Activated CD4-positive, alpha-beta T cell treated with anti-CD3 and anti-CD28 coated beads, Interleukin-2, amount 10 ng/mL, durations not matched to agents 24 days and 14 days (primary cell): ENCODE measurements at places on chromosomes 11 and 22. TPM values are rescaled to one million over a fixed set of nuclear protein-coding genes. Genes with fewer than 3 reads are reported as not detected.
A peak's percentile ranks its signal among the peaks of the same experiment; 100 is the strongest.

DNA sequence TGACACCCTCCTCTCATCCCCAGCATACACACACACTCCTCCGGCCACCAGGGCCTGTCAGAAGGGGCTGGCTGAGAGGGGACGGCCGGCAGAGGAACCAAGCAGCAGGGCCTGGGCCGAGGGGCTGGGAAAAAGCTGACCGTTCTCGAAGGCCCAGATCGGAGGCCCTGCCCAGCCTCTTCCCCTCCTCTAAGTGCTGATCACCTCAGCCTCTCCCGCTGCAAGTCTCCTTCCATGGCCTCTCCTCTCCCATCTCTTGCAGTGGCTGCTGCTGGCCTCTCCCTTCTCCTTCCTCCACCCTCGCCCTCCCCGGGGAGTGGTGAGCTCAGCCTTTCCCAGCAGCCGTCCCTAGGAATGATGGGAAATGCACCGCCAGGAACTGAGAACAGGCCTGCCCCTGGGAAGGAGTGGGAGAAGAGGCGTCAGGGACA is 39.6 kb downstream of the ARRB1 start:
- H3K4me3 ChIP-seq = no peak overlapping the region
- H3K36me3 ChIP-seq = peaks cover 2% of the 10 kb centered on the region
- H3K27ac ChIP-seq = no peak overlapping the region
- H3K27me3 ChIP-seq = no peaks in the 10 kb centered on the region
- peaks cover 12% of the 10 kb centered on the region for H3K4me1 ChIP-seq

DNA sequence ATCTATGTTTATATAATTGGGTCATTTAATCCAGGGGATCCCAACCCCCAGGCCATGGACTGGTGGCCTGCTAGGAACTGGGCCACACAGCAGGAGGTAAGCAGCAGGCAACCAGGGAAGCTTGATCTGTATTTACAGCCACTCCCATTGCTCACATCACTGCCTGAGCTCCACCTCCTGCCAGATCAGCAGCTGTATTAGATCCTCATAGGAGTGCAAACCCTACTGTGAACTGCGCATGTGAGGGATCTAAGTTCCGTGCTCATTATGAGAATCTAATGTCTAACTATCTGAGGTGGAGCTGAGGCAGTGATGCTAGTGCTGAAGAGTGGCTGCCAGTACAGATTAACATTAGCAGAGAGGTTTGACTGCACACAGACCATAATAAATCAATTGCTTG is 32.8 kb downstream of the MS4A2 start:
- no peak overlapping the region for H3K27ac ChIP-seq
- H3K4me3 ChIP-seq = no peak overlapping the region
- H3K27me3 ChIP-seq = peaks cover 2% of the 10 kb centered on the region
- no peak for DNase-seq

DNA sequence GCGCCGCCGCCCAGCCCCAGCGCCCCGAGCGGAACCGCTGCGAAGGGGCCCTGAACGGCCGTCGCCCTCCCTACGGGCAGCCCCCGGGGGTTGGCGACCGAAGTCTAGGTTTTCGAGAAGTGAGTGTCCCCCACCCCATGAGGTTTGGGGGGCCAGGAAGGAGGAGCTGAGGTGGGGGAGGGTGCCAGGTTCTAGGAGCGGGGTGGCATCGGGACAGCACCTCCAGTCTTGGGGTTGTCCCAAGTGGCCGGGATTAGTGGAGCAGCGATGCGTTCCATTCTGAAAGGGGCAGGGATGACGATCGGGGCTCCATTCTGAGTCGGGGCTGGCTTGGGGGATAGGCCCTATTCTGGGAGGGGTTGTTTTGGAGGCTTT is 408 bp downstream of the PPP2R5B start:
- DNase-seq = no peak
- H3K4me1 ChIP-seq = peaks cover 10% of the 10 kb centered on the region
- peak overlapping the region; percentile 75 for H3K27ac ChIP-seq
- peak overlapping the region; percentile 91 for H3K4me3 ChIP-seq
- H3K27me3 ChIP-seq = no peaks in the 10 kb centered on the region
- peaks cover 15% of the 10 kb centered on the region for H3K36me3 ChIP-seq

- no peak overlapping the region for H3K4me3 ChIP-seq
- H3K36me3 ChIP-seq = no peaks in the 10 kb centered on the region
- H3K27ac ChIP-seq = no peak overlapping the region
- DNase-seq = no peak
- no peaks in the 10 kb centered on the region for H3K4me1 ChIP-seq
- H3K27me3 ChIP-seq = peaks cover 4% of the 10 kb centered on the region
These were observed 7.8 kb upstream of the MMP3 start for GRCh38 chr11:102850973-102851745.

DNA sequence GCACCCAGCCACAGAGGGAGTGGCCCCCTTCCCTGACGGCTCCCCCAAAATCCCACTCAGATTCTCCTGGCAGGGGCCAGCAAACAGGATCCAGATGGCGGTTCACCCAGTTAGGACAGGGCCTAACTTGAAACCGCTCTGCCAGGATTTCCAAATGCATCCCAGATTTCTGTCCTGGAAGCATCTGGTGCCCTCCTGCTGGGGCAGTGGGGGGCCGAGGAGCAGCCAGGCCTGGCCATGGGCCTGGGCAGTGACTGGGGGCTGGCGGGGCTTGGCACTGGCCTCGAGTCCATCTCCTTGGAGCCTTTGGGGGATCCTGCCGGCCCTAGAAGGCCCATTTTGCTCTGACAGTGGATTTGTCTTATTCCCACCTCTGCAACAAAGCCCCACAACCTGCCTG is 17.9 kb upstream of the EMID1 start:
- no peak overlapping the region for H3K4me3 ChIP-seq
- no peak overlapping the region for H3K27ac ChIP-seq
- no peak for DNase-seq
- H3K36me3 ChIP-seq = no peaks in the 10 kb centered on the region
- H3K27me3 ChIP-seq = peaks cover 5% of the 10 kb centered on the region
- H3K4me1 ChIP-seq = no peaks in the 10 kb centered on the region

DNA sequence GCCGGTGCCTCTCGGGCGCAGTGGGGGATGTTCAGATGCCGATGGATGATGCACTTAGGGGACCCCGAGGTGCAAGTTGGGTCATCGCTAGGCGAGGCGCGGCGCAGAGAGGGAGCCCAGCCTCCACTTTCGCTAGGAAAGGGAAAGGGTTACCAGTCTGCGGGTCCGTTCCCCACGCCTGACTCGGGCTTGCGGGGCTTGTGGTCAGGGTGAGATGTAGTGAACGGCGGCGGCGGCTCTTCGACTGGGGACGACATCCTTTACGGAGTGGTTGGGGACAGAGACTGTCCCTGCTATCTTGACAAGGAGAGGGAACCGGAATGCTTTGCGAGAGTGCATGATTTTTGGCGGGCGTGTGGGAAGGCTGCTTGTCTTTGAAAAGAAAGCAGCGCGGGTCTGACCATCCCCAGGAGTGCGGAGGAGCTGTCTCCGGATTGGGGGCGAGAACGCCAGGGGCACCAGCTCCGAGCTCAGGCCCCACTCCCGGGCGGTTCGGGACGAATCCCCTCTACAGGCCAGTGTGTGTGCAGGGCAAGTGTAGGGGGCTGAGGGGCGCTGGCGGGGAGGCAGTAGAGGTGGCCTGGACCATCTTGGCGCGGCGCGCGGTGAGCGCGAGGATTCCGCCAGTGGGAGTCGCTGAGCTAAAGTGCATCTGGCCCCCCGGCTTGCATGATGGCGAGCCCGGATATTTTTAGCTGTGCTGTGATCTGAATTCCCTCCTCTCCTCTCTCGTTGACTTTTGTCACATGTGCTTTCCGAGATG is 1.1 kb downstream of the FAT3 start:
- peaks cover 52% of the 10 kb centered on the region for H3K27me3 ChIP-seq
- H3K4me1 ChIP-seq = no peaks in the 10 kb centered on the region
- H3K4me3 ChIP-seq = no peak overlapping the region
- no peak for DNase-seq
- H3K27ac ChIP-seq = no peak overlapping the region

DNA sequence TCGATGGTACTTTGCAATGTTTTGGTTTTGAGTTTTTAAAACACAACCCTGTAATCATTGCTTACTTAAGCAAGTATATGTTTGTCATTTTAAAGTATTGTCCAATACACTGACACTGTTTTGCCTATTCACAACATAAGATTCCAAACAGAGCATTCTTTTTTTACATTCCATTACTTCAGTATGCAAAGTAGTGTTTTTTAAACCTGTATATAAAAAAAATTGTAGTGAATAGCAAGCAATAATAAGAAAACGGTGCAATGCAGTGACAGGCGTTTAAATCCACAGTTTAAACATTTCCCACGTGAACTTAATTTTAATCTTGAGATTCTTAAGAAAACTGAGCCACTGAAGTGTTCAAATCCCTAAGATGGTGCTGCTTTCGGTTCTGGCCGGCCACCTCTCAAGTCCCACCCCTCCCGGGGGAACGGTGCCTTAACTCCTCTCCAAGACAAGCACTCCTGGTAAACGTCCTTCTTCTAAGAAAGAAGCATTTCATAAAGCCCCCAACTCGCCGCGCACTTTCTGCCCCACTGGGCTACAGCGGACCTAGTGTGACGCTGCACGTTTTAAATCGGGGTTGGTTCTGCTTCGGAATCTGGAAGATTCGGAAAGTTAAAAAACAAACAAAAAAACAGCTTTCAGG is 2.9 kb downstream of the PGR start:
- no peaks in the 10 kb centered on the region for H3K36me3 ChIP-seq
- peak overlapping the region; percentile 28 for H3K4me3 ChIP-seq
- no peak for DNase-seq
- H3K27me3 ChIP-seq = peaks cover 40% of the 10 kb centered on the region
- no peak overlapping the region for H3K27ac ChIP-seq
- no peaks in the 10 kb centered on the region for H3K4me1 ChIP-seq

GRCh38 chr11:8913961-8914660 is 3.1 kb downstream of the AKIP1 start:
- H3K36me3 ChIP-seq = peaks cover 18% of the 10 kb centered on the region
- peak; percentile 80 for DNase-seq
- peak overlapping the region; percentile 80 for H3K27ac ChIP-seq
- H3K4me1 ChIP-seq = peaks cover 29% of the 10 kb centered on the region

DNA sequence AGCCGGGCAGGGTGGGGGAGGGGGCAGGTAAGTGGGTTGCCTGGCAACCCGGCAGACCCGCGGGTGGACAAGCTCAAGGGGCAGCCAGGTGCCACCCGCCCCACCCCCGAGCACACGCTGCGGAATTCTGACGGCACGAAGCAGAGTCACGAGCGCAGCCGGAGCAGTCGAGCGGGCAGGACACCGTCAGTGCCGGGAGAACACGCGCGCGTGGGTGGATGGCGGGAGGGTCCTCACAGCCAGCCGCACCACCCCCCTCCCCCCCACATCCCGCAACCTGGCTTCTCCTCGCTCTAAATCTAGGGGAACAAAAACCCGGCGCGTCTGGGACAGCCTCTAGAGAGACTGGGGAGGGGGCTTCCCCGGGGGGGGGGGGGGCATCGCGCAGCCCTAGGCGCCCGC is 133.1 kb upstream of the HSD17B12 start:
- no peak overlapping the region for H3K27ac ChIP-seq
- H3K4me3 ChIP-seq = no peak overlapping the region
- no peak for DNase-seq
- H3K27me3 ChIP-seq = peaks cover 24% of the 10 kb centered on the region
- H3K4me1 ChIP-seq = no peaks in the 10 kb centered on the region

- H3K4me1 ChIP-seq = no peaks in the 10 kb centered on the region
- H3K27ac ChIP-seq = no peak overlapping the region
- DNase-seq = no peak
- H3K27me3 ChIP-seq = no peaks in the 10 kb centered on the region
- no peak overlapping the region for H3K4me3 ChIP-seq
These were observed 138.1 kb downstream of the PGR start for GRCh38 chr11:100991541-100991940.

GRCh38 chr11:101435408-101435973 is 148.3 kb downstream of the TRPC6 start:
- no peak overlapping the region for H3K27ac ChIP-seq
- H3K36me3 ChIP-seq = no peaks in the 10 kb centered on the region
- no peak for DNase-seq
- no peaks in the 10 kb centered on the region for H3K4me1 ChIP-seq
- no peak overlapping the region for H3K4me3 ChIP-seq

TSGA10IP gene
- not detected in 2 replicates for total RNA-seq

GGTLC2 gene
- total RNA-seq = not detected in 2 replicates

FOLR1 gene
- total RNA-seq = not detected in 2 replicates

OR4C13 gene
- total RNA-seq = not detected in 2 replicates
